MV-4-11 (cell line): ENCODE measurements at places on chromosomes 7 and 10.

GRCh38 chr10:113476673-113477072 lies 76.2 kb upstream of the HABP2 start:
- DNase-seq: no peak

DNA sequence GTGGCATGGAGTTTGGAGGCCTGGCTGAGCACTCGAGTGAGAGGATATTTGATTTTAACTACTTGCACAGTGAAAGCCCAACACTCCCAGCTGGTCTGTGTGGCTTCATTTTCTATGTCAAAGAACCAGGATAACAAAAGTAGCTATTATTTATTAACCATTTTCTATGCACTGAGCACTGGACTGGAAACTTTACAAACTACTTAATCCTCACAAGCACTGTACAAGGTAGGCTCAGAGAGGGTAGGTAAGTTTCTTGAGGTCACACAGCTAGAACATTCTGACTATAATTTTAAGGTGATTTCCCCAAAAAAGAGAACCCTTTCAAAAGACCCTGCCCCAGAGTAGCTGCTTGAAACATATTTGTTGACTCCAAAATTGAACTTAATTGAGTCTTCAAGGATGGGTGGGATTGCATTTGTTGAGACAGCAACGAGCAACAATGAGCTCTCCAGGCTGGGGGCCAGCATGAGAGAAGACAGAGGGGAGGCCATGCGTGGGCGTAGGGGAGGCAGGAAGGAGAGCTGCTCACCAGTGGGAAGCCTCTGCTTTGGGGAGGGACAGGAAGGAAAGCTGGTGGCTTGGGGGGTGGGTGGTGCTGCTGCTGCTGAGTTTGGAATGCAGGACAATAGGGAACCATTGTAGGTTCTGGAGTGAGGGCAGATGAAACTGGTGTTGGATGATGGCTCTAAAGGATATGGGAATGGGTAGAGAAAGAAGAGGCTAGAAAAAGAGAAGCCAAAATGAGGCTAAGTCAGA lies 31.5 kb downstream of the FAM241B start:
- no peak for DNase-seq

DNA sequence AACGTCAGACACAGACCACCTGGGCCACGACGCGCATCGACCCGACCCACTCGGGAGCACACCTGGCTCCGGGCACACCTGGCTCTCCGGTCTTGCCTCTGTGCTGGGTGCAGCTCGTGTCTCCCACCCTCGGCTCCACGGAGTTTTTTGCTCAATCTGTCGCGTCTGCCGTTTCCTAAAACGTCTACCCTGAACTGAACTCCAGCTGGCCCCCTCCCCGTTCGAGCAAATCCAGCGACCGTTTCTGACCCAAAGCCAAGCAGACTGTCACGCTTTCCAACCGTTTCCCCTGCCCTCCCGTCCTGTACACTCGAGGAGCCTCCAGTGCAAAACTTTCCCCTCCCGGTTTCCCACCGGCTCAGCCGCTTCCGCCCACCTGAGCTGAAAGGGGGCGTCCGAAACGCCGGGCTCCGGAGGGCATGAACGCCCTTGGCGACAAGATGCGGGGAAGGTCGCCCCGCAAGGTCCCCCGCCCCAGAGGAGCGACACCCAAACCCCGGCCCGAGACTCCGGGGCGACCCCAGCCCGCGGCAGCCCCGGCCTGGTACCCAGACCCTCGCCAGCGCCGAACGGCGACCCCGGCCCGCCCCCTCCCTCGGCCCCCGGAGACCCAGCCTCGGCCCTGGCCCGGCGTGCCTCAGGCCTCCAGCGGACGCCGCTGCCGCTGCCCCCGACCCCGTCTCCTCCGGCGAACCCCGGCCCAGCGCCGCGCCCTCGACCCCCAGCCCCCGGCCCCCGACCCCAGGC lies 557 bp downstream of the CYTH3 start:
- DNase-seq: no peak

GRCh38 chr10:59025981-59026765 lies 150.3 kb upstream of the PHYHIPL start:
- DNase-seq: no peak

DNA sequence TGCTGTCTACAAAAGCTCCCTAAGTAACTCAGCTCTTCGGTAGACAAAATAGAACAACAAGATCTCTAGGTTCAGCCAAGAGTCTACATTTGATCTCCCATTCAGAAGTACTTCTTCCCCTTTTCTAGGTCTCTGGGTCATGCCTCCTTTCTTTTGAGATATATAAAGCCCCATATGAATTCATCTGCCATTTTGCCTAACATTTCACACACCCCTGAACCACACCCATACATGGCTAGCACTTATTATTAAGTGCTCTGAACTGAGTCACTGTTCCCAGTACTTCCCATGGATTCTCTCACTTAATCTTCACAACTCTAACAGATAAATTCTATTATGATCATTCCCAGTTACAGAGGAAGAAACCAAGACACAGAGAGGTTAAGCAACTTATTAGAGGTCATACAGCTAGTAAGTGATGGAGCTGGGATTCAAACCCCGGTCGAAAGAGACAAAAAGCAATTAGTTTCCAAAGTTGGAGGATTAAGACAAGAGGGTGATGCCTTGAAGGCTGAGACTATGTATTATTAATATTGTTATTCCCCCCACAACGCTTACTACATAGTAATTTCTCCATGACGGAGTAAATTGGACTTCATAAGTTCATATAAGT lies 17.3 kb downstream of the MYOF start:
- DNase-seq: peak; percentile 72
